ENCODE measurements at places on chromosomes 4 and X.

- no peak for DNase-seq
Observed at GRCh38 chr4:129167640-129168260, 71.8 kb downstream of the C4orf33 start.

- no peak for DNase-seq
Observed at GRCh38 chr4:41164405-41164804, 49.9 kb downstream of the APBB2 start.

GRCh38 chrX:45769761-45770582 is 569.3 kb upstream of the DIPK2B start:
- DNase-seq: peak; percentile 87

- no peak for DNase-seq
Observed at GRCh38 chr4:67371615-67372014, 173.7 kb downstream of the CENPC start.

DNA sequence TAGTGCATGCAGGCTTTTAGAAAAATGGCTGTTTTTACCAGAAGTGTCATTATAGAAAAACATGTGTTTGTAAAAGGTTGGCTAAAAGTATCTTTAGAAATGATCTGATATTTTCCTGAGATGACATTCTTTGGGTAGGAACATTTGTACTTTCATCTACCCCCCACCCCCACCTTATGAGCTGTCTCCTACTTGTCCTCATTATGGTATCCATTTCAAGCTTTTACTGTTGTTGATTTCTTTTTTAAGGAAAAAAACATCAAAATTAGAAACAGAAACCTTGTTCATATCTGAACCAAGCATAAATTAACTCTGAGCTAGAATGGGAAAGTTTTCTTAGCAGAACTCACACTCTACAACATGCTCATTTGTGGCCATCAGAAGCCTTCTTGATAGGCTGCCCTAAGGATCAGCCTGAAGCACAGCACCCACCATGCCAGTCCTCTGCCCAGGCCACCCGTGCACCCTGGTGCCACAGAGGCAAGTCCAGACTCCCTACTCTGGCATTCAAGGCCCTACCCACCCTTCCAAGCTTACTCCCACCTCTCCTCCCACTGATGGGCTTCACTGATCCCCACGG is 49.4 kb downstream of the NSG1 start:
- no peak for DNase-seq

DNA sequence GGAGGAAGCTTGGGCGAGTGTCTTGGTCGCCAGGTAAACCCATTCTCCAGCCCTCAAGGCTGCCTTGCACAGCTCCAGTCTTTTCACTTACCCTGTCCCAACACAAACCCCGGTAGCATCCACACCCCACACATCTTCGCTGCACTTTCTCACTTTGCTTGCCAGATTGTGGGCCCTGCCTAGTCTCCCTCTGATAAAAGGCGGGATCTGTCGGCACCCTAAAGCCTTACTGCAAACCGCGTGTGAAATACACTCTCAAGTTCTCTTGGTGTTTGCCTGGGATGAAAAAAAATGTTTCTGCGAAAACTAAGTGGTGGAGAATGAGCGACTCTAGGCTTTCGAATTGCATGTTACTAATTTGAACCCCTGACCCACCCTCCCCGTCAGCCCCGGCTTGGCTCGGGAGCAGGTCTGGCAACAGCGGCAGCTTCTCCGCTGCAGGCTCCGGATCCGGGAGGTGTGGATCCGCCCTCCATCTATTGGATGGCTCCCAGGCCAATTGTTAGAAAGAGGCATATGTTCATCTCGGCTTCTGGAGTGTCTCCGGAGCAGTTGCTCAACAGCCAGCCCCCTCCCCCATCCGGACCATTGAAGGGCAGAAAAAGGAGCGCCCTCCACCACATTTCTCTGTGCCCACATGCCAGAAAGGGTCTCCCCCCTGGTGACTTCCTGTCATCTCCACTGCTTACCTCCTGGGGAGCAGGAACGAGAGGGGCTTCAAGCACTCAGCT is 3.0 kb upstream of the CITED1 start:
- DNase-seq: peak; percentile 33

DNA sequence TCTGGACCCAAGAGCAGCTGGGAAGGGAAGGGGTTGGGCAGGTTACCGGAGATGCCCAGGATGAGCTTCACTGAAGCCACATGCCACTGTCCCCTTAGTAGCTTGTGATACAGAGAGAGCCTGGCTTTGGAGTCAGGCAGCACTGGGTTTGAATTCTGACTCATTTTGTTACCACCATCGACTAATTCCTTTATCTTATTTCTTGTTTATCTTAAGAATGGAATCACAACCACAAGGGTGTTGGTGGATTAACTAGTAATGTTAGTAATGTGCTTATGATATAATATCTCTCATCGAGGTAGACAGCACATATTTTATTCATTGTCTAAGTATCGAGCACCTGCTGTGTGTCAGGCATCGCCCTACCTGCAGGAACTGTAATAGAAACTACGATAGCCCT is 17.7 kb upstream of the STX18 start:
- DNase-seq: no peak

GRCh38 chrX:103624111-103624510 is 4.7 kb upstream of the TCEAL1 start:
- DNase-seq: no peak

GRCh38 chr4:87697272-87697671 is 47.2 kb downstream of the DMP1 start:
- DNase-seq: peak; percentile 18

DNA sequence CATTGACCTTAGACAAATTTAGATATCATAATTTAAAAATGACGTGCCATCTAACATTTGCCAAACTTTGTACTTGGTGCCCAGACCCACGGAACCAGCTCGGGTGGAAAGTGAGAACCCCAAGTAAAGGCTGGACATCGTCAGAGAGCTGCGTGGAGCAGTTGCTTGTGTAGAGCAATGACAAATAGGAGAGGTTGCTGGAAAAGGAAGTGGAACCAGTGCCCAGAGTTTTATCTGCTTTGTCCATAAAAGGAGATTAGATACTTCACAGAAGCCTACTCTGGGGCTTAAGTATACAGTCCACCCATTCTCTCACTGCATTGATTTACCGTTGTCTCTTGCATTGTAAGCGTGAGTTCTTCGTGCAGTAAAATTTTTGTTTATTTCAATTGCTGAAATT is 5.4 kb upstream of the TBC1D1 start:
- DNase-seq: no peak

DNA sequence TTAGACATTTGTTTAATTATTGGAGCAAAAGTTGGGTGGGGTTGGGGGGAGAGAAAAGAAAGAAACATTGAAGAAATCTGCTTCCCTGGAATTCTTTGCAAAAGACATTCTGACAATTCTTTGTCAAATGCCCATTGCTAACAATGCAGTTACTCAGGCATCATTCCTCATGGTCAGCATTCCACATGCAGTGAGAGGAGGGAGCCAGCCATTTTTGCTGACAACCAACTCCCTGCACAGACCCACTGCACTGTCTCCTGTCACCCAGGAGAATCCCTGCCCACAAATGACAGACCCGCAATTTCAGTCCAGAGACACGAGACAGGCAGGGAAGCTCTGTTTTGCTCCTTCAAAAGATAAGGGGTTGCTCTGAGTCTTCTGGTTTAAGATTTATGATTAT is 985.1 kb upstream of the SLIT2 start:
- DNase-seq: no peak

DNA sequence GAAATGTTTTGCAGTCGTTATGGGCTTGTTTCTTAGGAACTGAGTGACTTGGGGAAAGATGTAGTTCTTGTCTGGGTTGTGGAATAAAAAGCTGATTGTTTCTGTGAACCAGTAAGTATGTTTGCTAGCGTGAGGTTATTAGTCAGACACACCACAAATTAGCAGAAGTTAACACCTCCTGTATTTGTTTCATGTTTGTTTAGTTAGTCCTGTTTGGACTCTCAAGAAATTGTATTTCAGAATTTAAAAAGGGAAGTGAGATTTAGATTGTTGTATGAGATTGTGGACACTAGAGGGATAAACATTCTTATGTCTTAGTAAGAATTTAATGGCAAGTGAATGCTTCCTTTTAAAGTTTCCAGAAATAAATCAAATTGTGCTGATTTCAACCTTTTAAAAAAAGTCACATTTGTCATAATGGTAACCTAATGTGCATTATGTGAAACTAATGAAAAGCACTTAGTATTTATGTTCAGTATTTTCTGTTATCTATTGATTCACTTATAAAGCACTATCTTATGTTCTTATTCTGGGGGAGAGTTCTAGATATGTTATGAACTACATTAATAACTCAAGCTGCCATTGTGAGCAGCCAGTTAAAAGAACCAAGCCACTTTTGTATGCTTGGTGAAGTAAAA is 25.6 kb downstream of the ATP10D start:
- DNase-seq: no peak

Data from Caki2 (cell line).